ENCODE measurements at places on chromosomes 11 and 22.
A peak's percentile ranks its signal among the peaks of the same experiment; 100 is the strongest.

DNA sequence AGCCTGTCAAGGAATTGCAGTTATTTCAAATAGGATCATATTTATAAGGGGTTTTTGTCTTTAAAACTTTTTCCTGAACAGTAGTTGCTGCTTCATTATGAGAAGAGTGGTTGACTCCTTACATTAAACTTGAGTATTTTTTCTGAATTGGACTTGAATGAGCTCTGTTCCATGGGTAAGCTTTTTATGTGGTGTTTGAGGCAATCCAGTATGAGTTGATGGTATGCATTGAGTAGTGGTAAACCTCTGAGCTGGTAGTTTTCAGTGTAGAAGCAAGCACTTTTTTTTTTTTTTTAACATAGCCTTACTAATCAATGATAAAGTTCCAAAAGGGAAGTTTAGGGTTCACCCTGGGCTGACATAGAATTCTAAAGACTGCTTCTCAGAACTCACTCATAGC lies 3.4 kb downstream of the KMT2A start:
- no peak for DNase-seq

DNA sequence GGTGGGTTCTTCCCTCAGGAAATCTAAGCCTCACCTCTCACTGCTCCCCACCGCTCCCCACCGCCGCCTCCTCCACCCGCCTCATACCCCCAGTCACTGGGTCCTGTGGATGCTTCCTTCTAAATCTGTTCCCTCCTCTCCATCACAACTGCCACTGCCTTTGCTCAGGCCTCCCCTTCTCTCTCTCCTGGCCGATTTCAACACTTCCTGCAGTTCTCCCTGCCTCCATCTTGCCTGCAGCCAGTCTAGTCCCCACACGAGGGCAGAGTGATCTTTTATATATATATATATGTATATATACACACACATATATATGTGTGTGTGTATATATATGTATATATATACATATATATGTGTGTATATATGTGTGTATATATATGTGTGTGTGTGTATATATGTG lies 27.8 kb downstream of the CREB3L1 start:
- no peak for DNase-seq

GRCh38 chr11:57277845-57278720 lies 41.0 kb upstream of the APLNR start:
- peak; percentile 66 for DNase-seq

- DNase-seq: no peak
Measured at GRCh38 chr22:46363611-46364321, 28.3 kb downstream of the TRMU start.

DNA sequence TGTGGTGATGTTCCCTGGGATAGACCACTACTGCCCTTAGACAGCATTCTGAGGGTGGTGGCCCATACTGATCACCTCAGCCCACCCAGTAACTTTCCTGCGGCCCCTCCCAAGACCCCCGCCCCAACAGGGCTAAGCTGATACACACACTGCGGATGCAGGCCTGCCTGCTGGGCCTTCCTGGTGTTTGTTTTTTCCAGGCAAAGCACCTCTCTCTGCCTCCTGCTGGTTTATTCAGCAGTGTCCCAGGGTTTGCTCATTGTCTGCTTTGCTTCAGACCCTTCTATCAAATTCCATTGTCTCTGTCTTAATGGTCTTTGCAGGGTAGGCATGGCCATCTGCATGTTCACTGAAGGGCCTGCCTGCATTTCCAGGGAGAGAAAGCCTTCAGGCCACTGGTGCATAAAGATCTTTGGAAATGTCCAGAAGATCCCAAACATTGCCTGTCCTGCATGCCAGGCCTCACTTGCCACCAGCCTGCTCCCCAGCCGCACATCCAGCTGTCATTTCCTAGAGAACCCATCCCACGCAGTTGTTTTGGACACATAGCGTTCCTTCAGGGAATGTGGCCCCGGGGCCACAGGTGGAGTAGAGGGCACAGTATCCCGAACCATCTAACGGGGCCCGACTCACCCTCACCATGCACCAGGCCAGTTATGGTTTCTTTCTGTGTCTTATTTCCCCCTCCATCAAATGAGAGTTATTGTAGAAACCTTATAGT lies 50.2 kb downstream of the BCR start:
- no peak for DNase-seq

DNA sequence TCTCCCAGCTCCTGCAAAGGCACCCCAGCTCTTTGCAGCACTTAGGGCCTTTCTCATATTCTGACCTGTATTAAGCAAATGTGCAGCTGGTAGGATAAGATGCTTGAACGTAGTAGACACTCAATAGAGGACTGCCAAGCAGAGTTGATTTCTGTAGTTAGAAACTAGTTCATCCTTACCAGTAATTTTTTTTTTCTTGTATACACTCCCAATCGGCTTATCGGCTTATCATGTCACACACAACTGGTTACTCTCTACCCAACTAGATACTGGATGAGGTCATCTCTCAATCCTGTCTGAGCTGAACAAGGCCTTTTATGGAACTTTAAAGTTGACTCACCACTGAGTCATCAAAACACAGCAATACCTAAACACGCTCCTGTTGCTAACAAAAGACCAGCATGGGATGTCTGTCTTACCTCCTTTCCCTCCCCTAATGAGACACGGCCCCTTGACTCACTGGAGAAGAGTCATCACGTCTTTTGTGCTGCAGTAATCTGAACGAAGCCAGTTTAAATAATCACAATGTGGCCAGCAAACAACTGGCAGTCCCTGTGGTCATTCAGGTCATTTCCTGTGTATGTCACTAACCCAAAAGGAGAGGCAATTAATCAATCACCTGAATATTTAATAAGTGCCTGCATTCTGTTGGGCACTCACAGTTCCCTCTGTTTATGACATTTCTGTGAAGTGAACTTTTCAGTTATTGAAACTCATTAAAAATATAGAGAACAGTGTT lies 7.5 kb upstream of the WEE1 start:
- no peak for DNase-seq

GRCh38 chr11:88131764-88132470 lies 43.3 kb downstream of the RAB38 start:
- no peak for DNase-seq

Measured in NCI-H1092 (cell line).